Left hindlimb (tissue), 1 donor: ENCODE measurements at places on chromosomes 5 and 9.

GRCh38 chr5:173984218-173984617 lies 4.8 kb upstream of the C5orf47 start:
- no peak for DNase-seq

DNA sequence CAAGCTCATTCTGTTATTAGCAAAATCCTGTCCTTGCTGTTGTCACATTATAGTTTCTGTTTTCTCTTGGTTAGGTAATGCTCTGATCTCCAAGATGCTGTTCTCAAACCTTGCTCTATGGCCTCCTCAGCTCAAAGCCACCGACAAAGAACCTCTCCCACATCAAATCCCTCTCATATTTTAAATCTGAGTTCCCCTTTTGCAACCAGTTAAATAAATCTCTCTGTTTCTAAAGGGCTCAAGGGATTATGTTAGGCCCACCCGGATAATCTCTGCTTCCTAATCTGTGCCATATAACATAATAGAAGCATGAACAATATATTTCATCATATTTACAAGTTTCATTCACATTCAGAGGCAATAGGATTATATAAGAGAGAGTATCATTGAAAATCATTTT lies 286.0 kb downstream of the CYLC2 start:
- DNase-seq, result no peak

- no peak for DNase-seq
Measured at GRCh38 chr5:43774881-43775399, 172.0 kb downstream of the NNT start.

DNA sequence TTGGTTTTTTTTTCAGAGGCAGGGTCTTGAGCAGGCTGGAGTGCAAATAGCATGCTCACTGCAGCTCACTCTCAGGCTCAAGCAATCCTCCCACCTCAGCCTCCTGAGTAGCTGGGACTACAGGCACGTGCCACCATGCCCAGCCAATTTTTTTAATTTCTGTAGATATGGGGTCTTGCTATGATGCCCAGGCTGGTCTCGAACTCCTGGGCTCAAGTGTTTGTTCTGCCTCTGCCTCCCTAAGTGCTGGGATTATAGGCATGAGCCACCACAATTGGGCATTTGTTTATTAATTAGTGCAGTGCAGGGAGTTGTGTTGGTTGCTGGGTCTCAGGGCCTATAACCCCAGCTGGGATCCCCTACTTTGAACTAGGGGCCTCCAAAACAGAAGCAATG lies 47.0 kb downstream of the CXXC5 start:
- no peak for DNase-seq

DNA sequence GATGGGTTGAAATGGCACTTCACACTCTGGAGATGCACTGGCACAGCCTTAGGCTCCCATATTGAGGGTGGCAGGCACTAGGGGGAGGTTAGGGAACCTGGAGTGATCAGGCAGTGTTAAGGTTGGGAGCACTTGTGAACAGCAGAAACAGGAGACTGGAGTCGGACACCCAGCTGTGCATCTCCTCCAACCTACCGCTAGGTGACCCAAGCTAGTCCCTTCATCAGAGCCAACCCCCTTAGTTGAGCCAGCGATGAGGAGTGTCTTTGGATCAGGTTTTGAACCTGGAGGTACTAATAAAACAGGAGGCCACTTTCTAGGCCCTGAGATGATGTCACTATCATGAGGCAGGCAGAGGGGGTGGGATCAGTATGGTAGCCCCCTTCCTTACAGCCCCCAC lies 1.7 kb downstream of the ACTL7B start:
- DNase-seq, result no peak

- DNase-seq, result no peak
Measured at GRCh38 chr9:84027201-84027600, 46.6 kb downstream of the RMI1 start.

DNA sequence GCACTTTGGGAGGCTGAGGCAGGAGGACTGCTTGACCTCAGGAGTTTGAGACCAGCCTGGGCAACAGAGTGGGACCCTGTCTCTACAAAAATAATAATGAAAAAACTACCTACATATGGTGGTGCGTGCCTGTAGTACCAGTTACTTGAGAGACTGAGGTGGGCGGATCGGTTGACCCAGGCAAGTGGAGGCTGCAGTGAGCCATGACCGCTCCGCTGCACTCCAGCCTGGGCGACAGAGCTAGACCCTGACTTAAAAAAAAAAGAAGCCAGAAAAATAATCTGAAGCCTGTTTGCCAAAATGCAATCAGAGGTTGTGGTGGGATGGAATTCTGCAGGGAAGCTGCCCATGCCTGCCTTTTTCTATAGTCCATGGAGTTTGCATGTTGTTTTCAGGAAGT lies 50.4 kb upstream of the GGTA1 start:
- no peak for DNase-seq

DNA sequence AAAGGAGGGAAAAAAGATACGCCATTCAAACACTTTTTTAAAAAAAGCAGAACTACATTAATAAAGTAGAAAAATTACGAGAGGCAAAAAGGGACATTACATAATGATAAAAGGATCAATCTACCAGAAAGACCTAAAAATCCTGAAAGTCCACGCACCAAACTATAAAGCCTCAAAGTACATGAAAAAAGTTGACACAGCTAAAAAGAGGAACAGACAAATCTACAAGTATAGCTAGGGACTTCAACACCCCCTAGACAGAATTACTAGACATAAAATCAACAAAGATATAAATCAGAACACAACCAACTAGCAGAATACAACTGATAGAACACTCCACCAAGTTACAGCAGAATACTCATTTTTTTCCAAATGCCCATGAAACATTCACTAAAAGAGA lies 11.1 kb downstream of the CAMSAP1 start:
- no peak for DNase-seq

DNA sequence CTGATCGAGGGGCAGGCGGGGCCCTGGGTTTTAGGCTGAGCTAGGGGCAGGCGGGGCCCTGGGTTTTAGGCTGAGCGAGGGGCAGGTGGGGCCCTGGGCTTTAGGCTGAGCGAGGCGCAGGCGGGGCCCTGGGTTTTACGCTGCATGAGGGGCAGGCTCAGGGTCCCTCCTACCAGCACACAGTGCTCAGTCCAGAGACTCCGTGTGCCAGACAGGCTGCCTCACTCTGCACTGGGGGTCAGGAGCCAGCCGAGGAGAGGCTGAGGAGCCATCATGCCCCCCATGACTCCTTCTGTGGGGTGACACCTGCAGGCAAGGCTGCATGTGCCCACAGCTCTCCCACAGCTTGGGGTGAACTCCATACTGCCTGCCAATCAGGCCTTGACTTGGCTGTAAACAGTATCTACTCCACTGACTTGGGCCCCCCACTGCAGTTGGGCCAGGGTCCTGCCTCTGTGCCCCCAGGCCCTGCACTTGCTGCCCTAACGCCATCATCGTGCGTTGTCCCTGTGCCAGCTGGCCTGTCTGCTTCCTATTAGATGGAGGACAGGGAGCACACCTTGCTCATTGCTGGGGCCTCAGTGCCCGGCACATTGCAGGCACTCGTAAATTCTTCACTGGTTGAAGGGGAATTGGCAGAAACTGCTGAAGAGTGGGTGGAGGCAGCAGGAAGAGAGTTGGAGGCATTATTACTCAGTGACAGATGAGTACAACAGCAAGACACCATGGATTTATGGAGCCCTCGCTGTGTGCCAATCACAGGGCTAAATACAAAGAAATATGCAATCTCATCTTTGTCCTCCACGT lies 78.6 kb downstream of the AMBP start:
- DNase-seq, result no peak

- no peak for DNase-seq
Measured at GRCh38 chr5:52010454-52010853, 627.2 kb downstream of the ISL1 start.

DNA sequence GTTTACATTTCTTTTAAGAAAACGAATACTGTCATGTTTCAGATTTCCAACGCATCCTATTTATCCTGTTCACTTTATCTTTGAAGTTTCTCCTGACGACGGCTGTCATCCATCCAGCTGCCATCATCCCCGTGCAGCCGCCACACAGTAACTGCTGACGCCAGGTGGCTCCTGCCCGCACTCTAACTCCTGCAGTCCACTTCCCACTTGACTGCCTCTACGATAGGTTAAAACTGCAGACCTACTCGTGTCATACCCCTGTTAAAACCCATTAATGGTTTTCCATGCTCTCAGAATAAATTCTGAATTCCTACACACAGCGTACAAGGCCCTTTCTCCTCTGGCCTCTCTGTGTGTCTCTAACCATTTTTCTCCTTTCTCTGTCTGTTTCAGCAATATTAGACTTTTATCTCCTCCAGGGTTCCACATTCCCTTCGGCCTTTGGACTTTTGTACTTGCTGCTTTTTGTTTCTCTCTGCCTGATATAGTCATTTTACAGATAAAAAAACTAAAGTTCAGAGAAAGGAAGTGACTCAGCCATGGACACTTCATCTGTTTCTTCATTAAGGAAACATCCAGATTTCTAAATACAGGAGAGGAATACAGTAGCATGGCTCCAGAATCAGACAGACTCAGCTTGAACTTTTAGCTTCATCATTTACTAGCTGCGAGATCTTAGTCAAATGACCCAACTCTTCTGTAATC lies 84.9 kb downstream of the ADAMTS12 start:
- no peak for DNase-seq

- DNase-seq, result no peak
Measured at GRCh38 chr5:82748688-82749460, 328.3 kb downstream of the TMEM167A start.

DNA sequence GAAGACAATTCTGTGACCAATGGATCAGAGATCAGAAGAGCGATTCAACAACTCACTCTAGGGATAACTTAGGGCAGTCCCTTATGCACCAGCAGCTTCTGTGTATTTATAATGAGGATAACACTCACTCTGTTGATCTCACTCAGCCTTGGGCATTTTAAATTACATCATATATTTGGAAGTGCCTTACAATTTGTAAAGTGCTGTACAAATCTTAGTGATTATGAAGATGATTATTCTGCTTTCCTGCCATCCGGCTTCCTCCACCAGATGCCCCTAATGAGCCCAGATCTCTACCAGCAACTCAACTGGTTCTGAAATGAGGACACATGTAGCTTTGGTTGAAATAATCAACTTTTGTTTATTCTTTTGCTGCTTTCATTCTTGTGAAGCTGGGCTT lies 105.3 kb downstream of the PCSK1 start:
- DNase-seq, result no peak

- DNase-seq, result no peak
Measured at GRCh38 chr5:1374030-1374678, 29.3 kb upstream of the CLPTM1L start.

GRCh38 chr5:96076451-96076850 lies 114.8 kb upstream of the ELL2 start:
- no peak for DNase-seq

- DNase-seq, result no peak
Measured at GRCh38 chr5:164663198-164663989, 1158.0 kb downstream of the MAT2B start.

DNA sequence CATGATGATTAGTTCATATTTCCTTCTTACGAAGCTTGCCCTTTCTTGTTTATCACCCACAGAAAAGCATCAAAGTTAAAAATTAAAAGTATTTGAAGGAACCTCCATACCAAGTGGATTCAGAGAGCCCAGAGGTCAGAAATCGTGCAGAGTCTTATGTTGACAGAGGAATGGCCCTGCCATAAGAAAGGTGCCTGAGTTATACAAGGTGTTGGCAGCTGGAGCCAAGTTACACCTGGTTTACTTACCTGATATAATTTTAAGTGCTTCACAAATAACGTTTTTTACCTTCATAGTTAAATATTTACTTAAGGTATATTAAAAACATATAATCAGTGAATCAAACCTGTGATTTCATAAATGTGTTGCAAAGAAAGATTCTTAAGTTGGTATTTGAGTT lies 42.3 kb upstream of the DHFR start:
- no peak for DNase-seq

- DNase-seq, result no peak
Measured at GRCh38 chr5:61969347-61969746, 336.7 kb upstream of the KIF2A start.

DNA sequence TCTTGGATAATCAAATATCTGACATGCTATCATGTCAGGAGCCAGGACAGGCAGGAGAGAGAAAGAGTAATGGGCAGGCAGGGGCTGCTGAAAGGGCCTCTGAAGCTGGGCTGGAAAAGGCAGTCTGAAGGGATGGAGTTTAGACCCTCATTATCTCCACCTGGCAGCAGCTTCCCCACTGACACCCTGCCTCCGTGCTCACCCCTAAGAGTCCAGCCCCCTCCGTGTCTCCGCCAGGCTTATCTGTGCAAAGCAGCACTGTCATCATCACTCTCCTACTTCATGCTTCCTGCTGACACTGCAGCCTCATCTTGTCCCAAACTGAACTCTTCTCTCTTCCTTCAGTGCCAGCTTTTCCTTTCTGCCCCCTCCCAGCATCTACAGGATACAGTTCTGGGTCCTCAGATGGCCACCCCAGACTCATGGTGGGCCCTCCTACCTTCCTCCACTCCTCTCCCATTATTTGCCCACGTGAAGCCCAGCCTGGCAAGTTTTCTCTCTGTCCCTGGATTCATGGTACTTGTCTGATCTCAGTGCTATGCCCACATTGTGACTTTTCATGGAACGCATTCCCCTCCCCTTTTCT lies 70.9 kb upstream of the KLF9 start:
- no peak for DNase-seq

DNA sequence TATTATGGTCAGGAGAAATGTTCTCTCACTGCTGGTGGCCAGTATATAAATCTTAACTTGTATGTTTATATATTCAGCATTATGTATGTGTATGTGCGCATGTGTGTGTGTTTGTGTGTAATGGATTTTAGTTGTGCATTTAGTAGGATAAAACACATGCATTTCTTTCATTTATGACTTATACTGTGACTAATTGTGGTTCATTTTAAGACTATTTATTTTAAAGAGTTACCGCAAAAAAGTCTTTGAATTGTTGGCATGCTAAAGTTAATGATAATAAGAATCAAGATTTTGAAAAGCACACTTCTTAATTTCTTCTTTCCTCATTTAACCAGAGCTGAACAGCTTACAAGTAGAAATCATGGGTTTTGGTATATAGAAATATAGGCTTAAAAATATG lies 60.9 kb downstream of the RAI14 start:
- DNase-seq, result no peak

GRCh38 chr5:136033234-136033633 lies 4.4 kb downstream of the TGFBI start:
- no peak for DNase-seq

GRCh38 chr5:169832304-169832703 lies 148.0 kb downstream of the INSYN2B start:
- DNase-seq, result no peak

GRCh38 chr9:97431549-97432143 lies 19.8 kb downstream of the TDRD7 start:
- no peak for DNase-seq

GRCh38 chr9:120571443-120572257 lies 8.3 kb downstream of the CDK5RAP2 start:
- DNase-seq, result peak; percentile 80

DNA sequence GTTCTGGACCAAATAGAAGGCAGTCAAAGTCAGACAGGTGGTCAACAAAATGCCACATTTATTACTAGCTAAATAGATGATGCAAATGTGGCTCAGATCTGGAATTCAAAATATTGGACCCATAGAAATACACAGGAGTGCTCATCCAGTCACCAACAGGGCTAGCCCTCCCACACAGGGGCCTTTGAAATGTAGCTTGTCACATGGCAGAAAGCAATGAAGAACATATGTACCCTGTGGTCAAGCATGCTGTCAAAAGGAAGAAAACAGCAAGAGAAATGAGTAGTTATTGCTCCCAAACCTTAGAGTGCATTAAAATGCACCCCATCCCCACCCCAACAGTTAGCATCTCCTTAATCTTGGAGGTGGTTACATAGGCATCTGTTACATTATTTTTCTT lies 20.9 kb upstream of the CCDC112 start:
- DNase-seq, result no peak
